ENCODE measurements at places on chromosomes 11 and 22.

DNA sequence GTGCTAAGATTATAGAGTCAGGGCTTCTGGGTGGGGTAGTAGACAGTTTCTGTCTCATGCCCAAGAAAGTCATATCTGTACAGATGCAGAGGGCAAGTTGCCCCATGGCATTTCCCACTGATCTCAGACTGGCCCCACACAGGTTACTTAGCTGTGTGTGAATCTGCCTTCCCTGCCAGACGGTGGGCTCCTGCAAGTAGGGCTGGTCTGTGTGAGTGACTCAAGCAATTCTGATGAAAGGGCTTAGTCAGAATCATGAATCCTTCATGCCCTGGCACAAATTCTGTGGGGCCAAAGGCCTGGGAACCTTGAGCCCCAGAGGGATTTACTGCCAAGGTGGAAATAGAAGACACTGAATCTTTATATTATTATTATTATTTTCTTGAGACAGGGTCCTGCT is 30.4 kb downstream of the USH1C start:
- DNase-seq = peak; percentile 15

DNA sequence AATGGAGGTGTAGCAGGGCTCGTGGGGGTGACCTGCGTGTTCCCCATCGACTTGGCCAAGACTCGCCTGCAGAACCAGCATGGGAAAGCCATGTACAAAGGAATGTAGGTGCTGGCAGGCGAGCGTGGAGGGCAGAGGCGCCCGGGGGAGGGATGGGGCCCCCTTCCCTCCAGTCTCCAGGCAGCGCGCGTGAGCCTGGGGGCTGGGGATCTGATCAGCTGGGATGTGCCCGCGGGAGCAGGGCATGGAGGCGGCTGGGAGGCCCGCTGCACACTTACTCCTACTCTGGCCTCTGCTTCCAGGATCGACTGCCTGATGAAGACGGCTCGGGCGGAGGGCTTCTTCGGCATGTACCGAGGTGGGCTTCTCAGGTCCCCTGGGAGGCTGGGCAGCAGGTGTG is 17.8 kb downstream of the SLC25A18 start:
- no peak for DNase-seq

DNA sequence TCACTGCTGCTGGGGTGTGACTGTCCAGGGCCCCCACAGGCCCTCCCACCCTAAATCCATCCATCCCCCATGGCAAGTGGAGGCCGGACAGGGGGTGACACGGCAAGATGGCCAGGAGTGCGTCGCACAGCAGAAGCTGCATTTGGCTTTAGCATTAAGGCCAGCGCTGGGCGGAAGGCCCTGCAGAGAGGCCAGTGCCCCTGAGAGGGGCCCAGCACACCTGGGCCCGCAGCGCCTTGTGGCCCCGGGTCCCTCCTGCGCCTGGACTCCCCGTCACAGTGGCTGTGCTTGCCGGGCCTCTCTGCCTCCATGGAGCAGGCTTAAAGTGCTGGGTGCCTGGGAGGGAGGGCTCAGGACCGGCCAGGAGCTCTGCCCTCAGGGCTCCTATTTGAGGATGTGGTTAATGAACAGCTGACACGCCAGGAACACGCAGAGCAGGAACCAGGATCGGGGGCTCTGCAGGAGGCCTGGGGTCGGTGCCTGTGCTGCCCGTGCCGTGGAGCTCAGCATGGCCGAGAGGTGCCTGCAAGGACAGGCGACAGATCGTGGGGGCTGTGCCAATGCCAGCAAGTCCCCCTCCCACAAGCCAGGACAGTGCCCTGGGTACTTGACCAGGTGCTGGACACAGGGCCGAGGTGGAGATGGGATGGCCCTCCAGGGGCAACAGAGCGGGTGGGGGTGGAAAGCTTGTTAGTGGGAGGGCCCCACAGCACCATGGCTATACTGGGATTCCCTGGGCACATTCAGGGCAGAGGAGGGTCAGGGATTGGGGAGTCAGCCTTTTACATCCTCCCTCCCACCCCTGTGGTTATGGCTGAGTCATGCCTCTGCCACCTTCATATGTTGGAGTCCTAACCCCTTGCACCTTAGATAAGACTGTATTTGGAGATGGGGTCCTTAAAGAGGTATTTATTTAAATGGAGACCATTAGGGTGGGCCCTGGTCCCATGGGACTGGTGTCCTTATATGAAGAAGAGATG is 30.9 kb upstream of the CARS1 start:
- no peak for DNase-seq

DNA sequence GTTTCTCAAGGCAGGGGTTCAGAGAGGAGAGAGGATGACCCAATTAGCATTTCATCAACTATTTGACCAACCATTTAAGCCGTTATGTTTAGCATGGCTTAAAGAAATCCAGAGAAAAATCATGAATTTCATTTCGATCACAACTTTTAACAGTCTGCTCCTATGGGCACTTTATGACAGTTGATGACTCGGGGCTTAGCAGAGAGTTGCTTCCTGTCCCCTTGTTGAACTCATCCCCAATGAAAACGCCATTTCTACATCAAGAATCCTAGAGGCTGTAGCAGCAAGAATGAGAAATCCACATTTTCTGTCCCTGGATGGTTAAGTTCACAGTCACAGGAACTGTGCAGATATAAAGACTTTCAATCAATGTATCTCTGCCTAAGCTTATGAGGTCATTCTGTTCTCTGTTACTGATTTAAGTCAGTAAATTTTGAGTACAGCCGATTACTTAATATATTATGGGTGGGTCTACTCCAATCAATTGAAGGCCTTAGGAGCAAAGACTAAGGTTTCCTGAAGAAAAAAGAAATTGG is 81.1 kb downstream of the BDNF start:
- no peak for DNase-seq

- DNase-seq = peak; percentile 46
These were observed 100.6 kb upstream of the CD44 start for GRCh38 chr11:35038211-35038928.

DNA sequence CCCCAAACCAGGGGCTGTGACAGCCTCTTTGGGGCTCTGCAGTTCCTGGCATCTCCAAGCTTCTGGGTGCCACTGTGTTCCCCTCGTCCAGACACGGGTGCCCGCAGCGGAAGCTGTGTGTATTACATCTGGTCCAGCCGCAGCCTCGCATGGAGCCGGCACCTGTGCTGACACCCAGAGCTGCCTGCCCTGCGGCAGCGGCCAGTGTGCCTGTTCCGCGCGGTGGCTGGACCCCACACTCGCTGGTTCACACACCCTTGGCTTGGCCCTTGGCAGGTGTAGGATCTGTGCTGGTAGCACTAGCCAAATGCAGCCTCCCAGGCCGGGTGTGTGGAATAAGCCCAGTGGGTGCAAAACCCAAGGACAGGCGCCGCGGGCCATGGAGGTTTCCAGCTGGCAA is 24.5 kb upstream of the RNASEH2C start:
- DNase-seq = no peak

GRCh38 chr11:119404872-119405271 is 18.1 kb downstream of the THY1 start:
- DNase-seq = no peak

GRCh38 chr11:36452961-36453360 is 57.1 kb downstream of the TRAF6 start:
- DNase-seq = no peak

GRCh38 chr11:72579816-72580641 is 94.2 kb downstream of the PDE2A start:
- no peak for DNase-seq

GRCh38 chr11:33652930-33653329 is 47.7 kb downstream of the C11orf91 start:
- DNase-seq = no peak

DNA sequence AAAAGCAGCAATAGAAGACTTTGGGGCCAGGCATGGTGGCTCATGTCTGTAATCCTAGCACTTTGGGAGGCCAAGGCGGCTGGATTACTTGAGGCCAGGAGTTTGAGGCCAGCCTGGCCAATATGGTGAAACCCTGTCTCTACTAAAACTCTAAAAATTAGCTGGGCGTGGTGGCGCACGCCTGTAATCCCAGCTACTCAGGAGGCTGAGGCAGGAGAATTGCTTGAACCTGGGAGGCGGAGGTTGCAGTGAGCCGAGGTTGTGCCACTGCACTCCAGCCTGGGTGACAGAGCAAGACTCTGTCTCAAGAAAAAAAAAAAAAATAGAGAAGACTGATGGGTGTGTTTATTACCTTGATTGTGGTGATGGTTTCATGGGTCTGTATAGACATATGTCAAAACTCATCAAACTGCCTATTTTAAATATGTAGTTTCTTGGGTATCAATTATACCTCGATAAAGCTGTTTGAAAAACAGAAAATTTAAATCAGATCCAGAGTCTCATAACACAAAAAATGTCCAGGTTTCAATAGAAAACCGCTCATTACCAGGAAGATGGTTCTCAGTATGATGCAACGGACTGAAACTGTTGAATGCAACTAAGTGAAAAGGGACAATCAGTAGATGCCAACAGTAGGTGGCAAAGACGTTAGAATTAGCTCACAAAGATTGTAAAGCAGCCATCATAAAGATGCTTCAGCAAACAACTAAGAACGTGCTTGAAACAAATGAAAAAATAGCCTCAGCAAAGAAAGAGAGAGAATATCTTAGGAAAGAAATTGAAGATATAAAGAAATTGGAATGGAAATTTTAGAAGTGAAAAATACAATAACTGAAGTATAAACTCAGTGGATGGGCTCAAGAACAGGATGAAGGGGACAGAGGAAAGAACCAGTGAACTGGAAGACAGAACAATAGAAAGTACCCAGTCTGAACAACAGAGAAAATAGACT is 33.1 kb upstream of the SEPTIN5 start:
- no peak for DNase-seq

DNA sequence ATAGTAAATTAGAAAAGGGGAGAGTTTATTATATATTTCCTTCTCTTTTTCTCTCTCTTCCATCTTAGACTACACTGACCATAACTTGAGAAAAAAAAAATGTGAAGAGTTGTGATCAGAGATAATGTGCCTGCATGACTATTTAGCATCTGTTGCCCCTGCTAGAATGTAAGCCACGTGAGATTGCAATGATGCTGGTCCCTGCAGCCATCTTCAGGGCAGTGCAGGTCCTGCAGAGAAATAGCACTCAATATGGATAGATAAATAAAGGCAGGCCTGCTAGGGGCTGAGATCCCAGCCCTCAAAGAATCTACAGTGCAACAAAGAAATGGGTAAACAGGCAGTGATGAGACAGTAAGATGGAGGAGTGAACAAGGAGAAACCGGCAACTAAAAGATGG is 7.8 kb upstream of the DKK3 start:
- no peak for DNase-seq

- peak; percentile 49 for DNase-seq
These were observed 22.1 kb upstream of the RRAS2 start for GRCh38 chr11:14380947-14381561.

GRCh38 chr11:35012467-35013191 is 96.2 kb downstream of the PDHX start:
- no peak for DNase-seq

GRCh38 chr11:117998664-117999353 is 12.6 kb downstream of the IL10RA start:
- no peak for DNase-seq

DNA sequence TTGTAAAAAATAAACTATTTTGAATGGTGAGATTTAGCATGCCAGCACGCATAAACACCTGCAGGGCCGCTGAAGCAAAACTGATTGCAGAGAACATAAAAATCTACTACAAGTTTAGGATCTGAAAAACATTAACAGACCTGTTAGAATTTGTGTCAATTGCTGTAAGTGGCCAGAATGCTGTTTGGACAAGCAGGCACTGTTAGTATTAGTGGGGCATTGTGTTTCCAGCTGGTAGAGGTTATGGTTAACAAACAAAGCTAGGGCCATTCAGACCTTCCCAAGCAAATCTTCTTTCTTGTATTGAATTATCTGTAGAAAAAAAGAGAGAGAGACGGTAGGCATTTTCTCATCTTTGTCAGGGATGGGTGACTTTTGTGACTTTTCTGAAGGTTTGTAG is 57.6 kb upstream of the OLFML1 start:
- no peak for DNase-seq

DNA sequence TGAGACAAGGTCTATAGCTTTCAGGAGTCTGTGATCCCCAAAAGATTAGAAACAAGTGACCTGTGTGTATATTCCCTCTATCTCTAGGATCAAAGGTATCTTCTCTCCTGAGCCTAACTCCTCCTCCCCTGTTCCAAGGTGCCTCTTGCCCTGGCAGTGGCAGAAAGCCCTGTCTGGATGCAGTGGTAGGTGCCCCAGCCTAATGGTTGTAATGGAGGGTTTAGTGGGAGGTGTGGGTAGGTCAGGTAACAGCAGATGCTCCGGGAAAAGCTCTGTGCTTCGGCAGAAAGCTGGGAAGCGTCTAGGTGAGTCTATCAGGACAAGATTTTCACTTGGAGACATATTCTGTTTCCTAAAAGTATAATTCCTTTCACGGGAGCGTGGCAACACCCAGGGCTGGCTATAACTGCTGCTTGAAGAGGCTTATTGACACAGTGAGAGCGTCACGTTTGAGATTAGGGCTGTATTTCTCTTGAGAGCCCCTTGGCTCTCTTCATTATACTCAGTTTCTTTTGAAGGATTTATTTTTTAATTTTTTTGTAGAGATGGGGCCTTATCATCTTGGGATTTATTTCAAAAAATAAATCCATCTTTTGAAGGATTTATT is 49.5 kb downstream of the PRR5L start:
- no peak for DNase-seq

DNA sequence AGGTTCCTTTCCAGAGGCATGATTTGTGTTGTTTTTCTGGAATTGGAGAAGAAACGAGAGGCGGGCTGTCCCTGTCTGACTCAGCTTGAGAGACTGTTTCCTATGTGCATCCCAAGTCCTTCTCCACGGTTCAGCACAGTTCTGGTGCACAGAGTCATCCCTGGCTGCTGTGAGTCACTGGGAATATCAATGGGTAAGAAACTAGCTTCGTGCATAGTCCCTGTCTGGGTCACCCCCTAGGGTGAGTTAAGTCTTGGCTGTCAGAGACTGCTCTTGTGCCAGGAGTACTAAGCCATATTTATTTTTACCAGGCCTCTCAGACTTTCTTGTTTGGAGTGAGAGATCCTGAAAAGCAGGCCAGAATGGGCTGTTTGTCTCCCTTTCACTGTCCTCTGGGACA is 2.4 kb upstream of the LRP4 start:
- DNase-seq = peak; percentile 94

GRCh38 chr11:119778391-119779194 is 49.6 kb upstream of the NECTIN1 start:
- no peak for DNase-seq

- DNase-seq = peak; percentile 58
These were observed at the start of gene ZFTA for GRCh38 chr11:63768237-63769041. TSS of gene ZFTA (minus strand) at chr11:63768775. CDS start at chr11:63768622, 153 bp downstream.

- peak; percentile 38 for DNase-seq
These were observed 1.0 kb downstream of the POU2AF3 start for GRCh38 chr11:111299101-111300026.

- no peak for DNase-seq
These were observed 23.0 kb downstream of the MYO18B start for GRCh38 chr22:25765016-25765367.
